ENCODE measurements at places on chromosomes 5 and 9.

GRCh38 chr9:88187631-88188030 is 49.4 kb upstream of the SPATA31C2 start:
- DNase-seq = no peak

DNA sequence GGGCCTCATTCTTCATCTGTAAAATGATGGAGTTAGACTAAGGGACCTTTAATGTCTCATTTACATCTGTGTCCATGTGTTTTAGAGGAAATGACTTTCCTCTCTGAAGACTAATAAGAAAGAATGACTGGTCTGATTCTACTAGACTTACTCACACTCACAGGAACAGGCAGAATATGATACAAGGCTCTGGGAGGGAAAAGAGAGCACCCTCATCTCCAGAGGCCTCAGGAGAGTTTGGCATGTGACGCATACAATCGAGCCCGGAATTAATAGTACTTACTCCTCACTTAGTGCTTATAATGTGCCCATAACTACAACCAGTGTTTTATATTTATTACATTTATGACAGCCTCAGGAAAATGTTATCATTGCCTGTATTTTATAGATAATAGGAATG is 608.7 kb downstream of the KCTD16 start:
- no peak for DNase-seq

- DNase-seq = no peak
These were observed 17.9 kb downstream of the TMEM167A start for GRCh38 chr5:83059341-83059740.

DNA sequence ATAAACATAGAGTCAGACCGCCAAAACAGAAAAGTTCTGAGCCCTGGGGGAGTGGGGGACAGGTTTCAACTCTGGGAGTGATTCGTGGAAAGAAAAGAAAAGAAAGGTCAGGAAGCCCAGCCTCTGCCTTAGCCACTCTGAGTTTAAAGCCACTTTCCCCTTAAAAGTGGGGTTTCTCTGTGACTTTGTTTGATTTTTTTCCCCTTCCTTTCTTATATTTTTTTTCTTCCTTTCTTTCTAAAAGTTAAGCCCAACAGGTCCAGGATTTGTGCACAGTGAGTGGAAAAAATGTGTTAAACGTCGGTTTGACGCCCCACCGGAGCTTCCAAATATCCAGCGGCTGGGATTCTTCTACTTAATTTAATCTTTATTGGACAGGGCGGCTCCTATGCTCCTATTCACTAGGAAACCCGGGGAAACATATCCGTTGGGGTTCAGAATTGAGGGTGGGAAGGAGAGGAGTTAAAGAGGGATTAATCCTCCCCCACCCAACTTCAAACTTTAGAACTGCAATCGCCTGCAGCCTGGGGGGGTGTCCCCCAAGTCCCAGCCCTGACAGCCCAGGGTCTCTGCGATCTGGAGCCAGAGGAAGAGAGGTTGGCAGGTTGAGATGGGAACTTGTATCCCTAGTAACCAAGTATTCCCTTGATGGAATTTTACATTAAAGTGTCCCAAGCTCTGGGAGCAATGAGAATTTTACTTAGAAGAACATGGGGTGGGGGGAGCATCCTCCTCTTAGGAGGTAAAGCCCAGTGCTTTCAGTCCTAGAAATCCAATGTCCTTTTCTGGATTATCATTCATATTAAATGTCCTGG is 6.3 kb downstream of the NR2F1-AS1 start:
- no peak for DNase-seq

DNA sequence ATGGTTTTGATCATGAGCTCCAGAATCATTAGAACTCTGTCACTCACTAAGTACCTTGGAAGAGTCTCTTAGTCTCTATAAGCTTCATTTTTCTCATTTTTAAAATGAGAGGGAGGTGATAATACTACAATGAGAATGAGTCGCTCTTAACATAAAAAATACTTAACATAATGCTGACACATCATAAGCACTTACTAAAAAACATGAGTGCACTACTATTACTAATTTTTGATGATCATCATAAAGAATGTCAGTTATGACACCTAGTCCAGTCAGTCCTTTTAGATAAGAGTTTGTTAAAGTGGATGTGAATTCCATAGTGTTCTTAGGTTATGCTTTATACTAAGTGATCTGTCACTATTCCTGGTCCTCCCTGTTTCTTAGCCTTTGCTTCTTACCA is 200.4 kb upstream of the SLC24A2 start:
- DNase-seq = no peak

GRCh38 chr9:99894826-99895225 is 11.6 kb upstream of the STX17 start:
- no peak for DNase-seq

DNA sequence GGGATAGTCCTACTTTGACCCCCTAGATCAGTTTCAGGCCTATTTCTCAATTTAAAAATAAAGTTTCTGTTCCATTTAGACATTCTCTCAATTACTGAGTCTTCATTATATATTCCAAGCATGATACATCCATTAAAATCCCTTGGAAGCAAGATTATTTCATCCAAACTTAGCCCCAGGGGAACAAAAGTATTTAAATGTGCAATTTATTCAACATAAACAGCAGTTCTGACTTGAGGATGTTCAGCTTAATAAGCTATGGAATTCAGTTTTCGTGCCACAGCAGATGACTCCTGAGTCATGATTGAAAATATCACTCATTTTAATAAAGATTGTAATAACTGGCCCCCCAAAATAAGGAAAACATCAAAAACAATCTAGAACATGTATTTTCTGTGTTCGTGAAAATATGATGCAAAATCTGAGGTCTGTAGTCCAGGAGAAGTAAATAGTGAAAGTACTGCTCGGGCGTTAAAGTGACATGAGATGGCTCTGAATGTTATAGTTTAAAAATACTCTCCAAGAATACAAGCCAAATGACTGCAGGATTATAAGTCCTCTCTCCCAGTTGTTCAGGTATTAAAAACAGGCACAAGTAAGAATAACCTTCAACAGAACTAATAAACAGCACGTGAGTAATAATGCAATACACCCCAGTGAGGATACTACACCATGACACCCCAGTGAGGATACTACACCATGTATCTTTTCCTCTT is 67.1 kb downstream of the RETREG1 start:
- DNase-seq = no peak

DNA sequence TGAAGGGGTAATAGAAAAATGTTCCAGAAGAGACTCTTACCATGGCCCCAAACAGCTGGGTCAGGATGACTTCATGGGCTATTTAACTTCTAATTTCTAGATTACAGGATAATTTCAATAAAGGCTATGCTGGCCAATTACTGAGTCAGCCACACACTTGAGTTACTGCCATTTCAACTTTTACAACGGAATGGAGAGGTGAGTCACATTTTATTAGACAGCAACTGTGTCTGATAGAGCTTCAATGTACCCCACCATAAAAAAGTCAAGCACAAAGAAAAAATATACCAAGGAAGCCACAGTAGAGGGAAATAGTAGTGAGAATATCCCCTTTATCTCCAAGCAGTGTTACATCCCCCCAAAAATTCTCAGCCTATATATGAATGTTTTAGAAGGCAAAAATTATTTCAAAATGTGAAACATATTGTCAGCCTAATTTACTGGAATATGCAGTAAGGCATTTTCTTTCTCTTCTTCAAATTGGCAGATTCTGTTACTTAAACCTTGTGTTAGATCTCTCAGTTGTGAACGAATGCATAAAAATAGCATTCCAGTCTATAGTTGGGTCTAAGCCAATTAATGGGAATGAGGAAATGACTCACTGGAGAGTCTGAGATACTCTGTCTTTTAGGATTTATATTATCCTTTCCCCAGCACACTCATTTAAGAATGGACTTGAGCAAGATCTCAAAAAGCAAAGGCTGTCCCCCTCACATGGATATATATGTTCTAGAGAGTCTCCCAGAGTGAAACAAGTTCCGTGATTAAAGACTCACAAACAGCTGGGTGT is 47.1 kb upstream of the RAI14 start:
- no peak for DNase-seq

GRCh38 chr9:37999588-38000189 is 69.3 kb downstream of the SHB start:
- DNase-seq = no peak

DNA sequence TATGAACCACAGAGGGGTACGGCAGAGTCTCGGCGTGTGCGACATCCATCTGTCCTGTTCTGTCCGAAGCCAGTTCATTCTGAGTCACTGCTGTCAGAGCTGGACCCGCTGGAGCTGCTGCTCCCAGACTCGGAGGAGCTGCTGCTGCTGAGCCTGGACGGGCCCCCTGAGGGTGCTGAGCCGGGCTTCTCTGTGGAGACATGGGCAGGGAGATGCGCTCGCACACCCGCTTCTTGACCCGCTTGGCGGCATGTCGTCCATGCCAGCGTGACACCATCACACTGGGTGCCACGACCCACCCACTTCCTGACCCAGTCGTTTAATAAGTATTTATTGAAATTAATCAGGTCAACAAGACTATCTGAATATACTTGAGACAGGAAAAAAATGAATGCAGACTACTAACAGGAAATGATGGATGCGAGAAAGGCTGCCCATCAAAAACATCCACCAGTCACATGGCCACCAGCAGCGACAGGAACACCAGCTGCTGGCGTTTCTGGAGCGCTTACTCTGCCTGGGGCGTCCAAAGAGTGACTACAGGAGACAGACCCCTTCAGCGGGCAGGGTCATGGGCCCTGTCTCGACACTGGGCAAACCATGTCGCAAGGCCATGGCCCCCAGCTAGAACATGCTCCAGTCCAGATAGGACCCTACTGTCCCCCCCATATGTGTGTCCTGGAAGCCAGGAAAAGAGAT is 8.4 kb downstream of the BRD3OS start:
- no peak for DNase-seq

DNA sequence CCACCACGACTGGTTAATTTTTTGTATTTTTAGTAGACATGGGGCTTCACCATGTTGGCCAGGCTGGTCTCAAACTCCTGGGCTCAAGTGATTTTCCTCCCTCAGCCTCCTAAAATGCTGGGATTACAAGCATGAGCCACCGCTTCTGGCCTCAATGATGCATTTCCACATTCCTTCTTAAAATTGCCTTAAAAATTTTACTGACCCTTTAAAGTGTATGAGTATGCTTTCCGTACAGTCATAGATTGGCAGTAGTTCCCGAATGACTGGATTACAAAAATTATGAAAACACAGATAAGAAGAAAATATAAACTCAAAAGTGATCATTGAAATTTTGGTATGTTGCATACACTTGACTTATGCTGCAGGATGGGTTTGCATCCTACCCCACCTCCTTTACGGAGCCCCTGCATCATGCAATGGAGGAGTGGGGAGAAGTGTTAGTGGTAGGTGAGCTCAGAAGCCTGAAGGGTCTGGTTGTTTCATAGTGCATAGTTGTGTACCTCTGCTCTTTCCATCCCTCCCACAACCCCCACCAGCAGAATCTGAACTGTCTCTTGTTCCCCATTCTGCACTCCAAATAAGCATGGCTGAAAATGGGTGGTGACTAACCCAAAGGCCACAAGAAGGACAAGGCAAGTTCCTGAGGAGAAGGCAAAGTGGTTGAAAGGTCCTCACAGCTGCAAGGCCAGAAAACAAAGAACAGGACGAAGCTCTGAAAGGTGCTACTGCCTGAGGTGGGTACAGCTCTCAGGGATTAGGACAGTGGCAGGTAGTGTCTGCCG is 26.8 kb downstream of the ANKRD55 start:
- DNase-seq = no peak

Measured in CD4-positive, alpha-beta T cell treated with Interleukin-12 subunit alpha and Interleukin-12 subunit beta, for 1 hour (primary cell).